ENCODE measurements at places on chromosomes 5 and 9.
A peak's percentile ranks its signal among the peaks of the same experiment; 100 is the strongest.

GRCh38 chr9:85743275-85744128, 1.7 kb upstream of the AGTPBP1 start:
- no peak for ATAC-seq

GRCh38 chr5:139131465-139131864, 66.7 kb downstream of the SIL1 start:
- ATAC-seq, result no peak

DNA sequence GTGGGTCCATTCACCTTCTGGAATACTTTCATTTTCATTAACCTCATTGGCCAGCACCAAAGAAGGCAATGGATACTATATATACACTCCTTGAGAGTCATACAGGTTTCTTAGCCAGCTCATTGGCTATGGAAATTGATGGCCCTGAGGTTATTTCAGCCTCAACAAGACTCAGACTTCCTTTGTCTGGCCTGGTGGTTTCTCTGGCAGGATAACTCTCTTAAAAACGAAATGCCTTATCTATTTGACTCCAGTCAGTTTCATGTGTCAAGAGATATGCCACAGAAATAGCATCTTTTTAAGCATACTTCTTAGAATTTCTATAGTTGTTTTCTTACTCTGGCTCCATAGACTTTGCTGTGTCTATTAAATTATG, 28.9 kb downstream of the CDH9 start:
- no peak for ATAC-seq

DNA sequence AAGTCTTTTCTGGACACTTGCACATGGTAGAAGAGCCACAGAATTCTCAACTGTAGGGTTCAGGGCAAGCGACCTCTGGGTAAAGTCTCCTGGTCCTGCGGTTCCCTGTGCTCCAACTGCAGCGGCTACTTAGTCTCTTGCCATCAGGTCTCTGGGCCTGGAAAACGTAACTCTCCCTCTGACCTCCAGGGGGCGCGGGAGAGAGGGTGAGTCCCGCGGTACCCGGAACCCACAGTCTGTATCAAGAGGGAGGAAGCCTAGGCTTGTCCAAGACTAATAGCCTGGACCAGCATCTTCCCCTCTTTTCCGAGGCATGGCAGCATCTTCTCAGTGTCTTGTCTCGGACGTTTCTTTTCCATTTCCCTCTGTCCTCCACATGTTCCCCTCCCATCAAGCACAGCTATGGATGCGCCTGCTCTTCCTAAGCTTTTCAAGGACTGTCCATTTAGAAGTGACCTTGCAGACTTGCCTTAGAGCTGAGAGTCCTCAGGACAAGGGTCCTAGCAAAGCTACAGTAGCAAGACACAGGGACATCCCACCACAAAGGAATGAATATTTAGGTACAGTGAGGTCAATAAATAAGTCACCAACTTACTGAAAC, 59.3 kb downstream of the FSTL4 start:
- ATAC-seq, result peak; percentile 35

GRCh38 chr9:37301042-37301853, 121.2 kb upstream of the GRHPR start:
- peak; percentile 40 for ATAC-seq

GRCh38 chr9:76136986-76137385, 246.5 kb downstream of the PCSK5 start:
- no peak for ATAC-seq

DNA sequence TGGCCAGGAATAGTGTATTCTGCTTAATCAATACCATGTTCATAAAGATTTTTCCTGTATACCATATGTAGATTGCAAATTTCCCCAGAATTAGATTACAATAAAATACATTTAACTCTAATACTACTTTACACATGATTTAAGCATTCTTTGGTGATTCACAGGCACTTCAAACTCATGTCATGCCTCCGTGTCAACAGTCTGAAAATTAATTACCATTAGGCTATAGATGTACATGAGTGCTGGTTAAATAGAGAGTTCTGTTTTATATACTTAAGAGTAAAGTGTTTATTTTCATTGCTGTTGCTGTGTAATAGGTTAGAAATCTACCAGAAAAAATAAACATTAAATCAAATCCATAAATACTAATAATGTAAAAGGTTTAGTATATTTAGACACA, 159.8 kb downstream of the ZSWIM6 start:
- no peak for ATAC-seq

GRCh38 chr5:131848662-131849061, 51.8 kb upstream of the FNIP1 start:
- no peak for ATAC-seq

GRCh38 chr5:14771189-14771588, 100.4 kb downstream of the ANKH start:
- ATAC-seq, result no peak

DNA sequence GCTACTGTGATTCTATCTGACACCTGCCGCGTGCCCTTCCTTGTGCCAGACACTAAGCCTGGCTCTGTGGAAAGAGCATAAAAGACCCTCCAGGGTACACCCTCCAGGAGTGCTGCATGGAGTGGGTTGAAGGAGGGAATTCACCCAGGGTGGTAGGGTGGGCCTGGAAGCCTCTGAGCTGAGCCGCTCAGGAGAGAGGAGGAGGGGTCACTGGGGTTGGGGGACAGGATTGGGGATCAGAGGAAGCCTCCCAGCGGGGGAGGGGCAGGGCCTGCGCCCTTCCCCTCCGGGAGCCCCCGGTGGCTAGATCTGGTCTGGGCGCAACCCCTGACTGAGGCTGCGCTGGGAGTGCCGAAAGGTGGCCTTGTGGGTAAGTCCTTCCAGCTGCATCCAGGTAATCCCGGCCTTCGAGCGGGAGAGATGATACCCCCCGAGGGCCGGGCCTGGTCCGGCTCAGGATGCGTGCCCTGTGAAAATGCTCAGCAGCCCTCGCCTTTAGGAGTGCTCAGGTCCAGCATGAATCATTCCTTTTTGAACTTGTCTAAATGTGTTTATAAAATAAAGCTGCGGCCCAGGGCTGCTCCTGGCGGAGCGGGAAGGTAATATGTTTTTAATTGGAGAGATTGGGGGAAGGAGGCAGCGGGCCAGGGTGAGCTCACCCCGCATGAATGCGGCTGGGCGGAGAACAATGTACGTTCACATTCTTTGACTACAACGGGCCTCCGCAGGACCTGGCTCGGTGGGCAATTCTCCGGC, 118.1 kb upstream of the SMIM23 start:
- ATAC-seq, result no peak

GRCh38 chr9:93730648-93731047, 154.3 kb downstream of the PHF2 start:
- no peak for ATAC-seq

DNA sequence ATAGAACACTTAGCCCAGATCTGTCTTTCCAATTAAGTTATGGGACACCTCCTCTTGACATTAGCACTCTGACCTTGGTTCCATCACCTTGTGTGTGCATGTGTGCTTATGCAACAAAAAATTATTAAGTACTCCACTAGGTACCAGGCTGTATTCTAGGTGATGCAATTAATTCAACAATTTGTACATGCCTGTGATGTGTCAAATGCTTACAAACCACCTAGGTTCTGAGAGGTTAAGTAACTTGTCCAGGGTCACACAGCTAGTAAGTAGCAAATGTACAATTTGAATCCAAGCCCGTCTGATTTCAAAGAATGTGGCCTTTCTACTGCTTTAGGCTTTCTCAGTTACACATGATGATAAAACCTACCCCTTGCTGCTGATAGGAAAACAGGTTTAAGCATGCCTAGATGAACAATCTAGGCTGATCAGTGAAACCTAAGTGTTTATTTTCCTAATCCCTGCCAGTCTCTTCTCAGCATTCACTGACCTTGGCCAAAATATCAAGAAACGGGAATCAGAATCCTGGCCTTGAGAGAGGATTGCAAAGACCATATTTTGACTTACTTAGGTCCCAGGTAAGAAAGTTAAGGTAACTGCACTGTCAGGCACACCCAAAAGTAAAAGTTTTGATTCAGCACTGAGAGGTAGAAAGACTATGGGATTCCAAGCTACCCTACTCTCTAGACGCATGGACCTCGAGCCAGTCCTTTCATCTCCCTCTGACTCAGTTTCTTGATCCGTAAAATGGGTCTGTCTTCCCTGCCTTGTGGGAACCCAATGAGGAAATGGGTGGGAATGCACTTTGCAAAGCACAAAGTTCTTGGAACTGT, 1.0 kb downstream of the TBC1D2 start:
- ATAC-seq, result no peak

DNA sequence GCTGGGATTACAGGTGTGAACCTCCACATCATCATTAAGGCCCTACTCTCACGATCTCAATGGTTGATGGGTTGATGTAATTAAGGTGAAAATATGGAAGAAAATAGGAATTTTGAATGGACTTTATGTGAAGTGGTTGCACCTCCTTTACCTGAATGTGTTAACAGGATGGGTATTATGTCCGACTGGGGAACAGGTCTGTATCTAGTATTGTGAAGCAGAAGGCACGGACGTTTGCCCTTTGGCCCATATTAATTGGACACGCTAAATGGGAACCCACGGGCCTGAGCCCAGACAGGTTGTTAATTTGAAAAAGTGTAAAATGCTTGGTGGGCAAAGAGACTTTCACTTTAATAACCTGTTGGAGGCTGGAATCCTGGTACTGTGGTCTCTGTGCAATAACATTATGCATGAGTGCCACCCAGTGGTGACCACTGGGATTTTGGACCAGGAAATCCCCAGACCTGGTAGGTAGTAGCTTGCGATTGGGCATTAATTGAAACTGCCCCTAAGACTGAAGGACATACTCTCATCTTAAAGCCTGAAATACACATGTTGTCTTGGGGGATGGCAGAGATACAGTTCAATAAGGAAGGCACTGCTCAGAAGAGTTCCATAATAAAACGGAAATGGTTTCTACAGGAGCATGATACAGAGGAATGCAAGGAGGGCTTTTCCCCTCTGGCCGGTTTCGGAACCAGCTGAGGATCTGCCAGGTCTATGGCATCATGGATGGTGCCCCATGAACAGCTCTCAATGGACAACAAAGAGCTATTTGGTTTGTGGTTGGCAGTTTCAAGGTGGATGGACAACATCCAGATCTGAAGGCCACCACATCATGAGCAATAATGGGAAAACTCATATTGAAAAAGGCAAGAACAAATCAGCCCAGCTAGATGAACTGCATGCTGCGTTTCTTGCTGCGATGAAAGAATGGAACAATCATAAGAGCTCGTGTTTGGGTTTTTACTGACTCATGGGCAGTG, 26.2 kb upstream of the BICD2 start:
- peak; percentile 86 for ATAC-seq

GRCh38 chr9:104765138-104765537, 1.2 kb downstream of the NIPSNAP3B start:
- no peak for ATAC-seq

DNA sequence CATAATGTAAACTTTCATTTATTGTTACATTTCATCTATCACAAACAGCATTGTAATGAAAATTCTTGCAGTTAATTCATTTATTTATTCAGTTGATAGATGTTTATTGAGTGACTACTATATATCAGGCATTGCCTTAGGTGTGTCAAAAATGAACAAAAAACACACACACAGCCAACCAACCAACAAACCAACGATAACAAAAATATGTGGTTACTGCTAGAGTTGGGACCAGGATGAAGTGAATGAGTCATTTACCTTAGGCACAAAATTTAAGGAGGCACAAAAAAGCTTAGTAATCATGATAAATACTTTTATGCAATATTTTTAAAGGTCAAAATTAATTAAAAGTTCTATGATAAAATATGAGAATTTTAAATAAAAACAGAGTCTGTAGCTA, 223.4 kb downstream of the CSNK1G3 start:
- no peak for ATAC-seq

GRCh38 chr9:7828334-7828733, 28.8 kb upstream of the DMAC1 start:
- no peak for ATAC-seq

DNA sequence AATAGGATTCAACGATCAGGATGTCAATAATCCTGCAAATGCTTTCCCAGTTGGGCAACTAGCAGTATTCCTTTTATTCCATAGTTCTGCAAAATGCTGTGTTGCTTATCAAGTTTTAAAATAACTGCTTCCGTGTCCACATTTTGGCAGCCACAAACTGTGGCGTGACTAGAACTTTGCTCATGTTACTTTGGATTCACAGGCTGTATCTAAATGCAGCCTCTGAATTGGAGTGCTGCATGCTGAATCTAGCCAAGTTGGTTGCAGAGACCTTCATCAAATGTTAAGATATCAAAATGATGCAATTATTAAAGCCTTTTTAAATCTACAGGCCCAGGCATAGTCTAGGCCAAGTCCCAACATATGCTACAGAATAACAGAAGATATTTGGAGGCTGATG, 249.2 kb downstream of the NR2F1-AS1 start:
- no peak for ATAC-seq

DNA sequence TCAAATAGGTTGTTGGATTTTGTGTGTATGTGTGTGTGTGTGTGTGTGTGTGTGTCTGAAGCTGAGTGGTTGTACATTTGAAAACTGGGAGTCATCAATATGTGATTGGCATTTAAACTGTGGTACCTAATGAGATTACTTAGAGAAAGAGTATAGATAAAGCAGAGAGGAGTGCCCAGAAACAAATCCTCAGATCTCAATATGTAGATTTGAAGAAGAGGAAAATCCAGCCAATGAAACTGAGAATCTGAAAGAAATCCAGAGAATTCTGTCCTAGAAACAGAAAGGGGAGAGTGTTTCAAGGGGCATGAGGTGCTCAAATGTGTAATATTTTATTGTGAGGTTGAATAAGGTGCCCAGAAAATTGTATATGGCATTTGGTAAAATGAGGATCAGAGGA, 66.2 kb downstream of the CCDC192 start:
- ATAC-seq, result no peak

DNA sequence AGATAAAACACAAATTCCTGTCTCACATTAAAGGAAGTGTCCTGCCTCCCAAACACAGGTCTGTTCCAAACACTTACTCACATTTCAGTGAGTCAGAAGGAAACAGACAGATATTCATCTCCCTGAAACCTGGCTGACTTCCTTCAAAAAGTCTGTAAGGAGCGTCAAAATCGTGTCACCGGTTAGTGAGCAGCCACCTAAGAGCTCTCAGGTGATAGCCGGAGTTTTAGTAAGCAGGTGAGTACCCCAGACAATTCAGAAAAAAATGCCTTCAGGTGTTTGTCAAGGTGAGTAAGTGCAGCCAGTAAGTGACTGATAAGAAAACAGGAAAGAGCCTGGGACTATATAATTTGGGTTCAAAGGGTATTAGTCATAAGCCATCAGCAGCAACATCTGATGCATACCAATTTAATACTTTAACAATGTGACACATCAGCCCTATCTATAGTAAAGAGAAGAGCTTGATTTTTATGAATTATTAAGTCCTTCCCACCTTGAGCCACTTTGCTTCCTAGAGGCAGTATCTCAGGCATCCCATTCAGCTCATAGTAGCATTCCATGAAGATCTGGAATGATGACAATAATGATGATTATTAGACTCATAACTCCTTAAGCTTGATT, 1.3 kb upstream of the ITGA2 start:
- peak; percentile 79 for ATAC-seq

DNA sequence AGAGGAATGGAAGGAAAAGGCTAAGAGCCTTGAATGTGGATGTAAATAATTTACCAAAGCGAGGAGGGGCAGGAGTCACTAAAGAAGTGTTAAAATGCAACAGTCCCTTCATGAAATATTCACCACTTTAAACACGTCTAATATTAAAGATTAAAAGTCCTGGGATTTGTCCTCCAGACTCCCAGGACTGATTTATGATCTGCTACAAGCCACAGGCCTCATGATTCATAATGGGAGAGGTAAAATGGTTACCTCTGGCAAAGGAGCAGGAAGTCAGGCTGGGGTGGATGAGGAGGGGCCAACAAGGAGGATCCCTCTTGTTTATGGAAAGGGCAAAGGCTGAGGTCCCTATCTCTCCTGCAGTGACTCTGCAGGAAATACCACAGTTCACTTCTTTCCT, 292.4 kb downstream of the TRIM32 start:
- no peak for ATAC-seq

- no peak for ATAC-seq
Measured at GRCh38 chr5:122757285-122757684, 17.6 kb upstream of the SNX2 start.
